NCI-H2029 treated with DMSO at 0.1 percent for 48 hours (cell line): ENCODE measurements at places on chromosomes 7 and 10.

DNA sequence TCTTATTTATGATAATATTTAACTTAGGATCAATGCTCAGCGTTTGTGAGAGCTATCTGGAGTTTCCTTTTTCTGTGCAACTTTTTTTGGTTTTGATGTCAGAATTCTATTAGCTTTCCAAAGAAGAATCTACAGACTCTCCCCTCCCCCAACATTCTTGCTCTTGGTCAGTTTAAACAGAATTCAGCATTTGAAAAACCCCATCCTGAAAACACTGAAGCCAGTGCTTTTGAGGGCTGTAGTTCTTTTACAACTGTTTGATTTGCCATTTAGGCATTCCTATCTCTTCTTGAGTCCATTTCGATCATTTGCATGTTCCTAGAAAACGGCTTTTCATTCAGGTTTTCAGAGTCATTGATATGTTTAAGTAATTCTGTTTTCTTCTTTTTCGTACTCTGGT is 15.6 kb upstream of the CXCL12 start:
- DNase-seq, result no peak

DNA sequence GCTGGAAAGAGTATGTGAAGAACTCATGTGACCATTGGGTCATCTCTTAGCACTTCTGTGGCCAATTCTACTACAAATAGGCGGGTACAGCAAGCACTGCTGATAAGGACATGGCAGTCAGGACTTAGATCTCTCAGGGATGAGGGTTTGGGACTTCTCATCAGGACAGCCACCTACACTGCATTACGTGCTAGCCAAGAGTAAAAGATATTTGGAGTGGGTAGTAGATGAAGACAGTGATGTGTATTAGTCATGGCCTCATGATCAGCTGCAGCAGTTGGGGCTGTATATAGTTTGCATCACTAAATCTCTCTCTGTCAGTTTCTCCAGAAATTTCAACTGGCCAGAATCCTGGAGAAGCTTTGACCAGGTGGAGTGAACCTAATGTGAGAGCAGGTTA is 9.2 kb downstream of the TAS2R60 start:
- no peak for DNase-seq

GRCh38 chr10:132860532-132860931 is 74.6 kb upstream of the NKX6-2 start:
- no peak for DNase-seq

DNA sequence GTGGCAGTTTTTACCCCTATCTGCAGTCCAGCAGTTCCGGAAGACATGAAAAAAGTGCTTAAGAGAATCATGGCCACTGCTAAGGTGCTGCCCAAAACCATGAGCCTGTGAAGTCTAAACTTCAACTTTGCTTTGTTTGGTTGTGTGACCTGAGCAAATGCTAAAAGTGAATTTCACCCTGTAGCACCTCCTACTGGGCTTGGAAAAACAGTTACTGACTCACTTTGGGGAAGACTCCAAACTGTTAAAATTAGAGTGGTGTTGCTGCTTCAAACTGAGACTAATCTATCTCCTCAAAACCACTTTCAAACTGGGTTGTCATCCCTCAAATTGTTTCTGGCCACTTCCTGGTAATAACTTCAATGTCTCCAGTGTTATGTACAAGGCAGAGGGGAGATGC is 21.3 kb downstream of the MKX start:
- no peak for DNase-seq

GRCh38 chr10:97761331-97761865 is 10.4 kb downstream of the SFRP5 start:
- no peak for DNase-seq

- DNase-seq, result no peak
These were observed 10.5 kb upstream of the SRPK2 start for GRCh38 chr7:105399043-105399725.

GRCh38 chr7:65216469-65216868 is 157.2 kb upstream of the ZNF92 start:
- peak; percentile 89 for DNase-seq

DNA sequence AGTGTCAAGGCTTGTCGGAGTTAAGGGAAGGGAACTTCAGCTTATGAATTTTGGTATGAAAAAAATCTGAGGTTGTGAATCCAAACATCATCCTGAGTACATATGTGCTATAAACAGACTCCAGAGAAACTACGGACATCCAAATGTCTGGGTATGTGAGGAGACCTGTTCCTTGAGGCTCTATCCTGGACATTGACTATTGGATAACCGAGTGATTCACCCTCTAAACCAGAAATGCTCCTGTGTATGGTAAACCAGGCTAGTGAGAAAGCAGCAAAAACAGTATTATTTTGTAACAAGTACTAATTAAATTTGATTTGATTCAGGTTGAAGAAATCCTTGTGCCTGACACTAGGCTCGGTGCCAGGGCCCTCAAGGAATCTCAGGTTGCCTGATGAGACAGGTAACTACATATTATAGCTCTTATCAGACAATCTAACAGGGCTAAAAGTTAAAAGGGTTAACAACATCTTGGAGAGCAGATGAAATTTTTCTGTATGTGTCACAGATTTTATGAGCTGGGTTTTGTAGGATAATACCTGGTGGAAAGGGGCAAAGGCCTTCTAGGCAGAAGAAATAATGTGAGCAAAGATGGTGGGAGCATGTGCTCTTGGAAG is 10.4 kb upstream of the STOX1 start:
- DNase-seq, result no peak

DNA sequence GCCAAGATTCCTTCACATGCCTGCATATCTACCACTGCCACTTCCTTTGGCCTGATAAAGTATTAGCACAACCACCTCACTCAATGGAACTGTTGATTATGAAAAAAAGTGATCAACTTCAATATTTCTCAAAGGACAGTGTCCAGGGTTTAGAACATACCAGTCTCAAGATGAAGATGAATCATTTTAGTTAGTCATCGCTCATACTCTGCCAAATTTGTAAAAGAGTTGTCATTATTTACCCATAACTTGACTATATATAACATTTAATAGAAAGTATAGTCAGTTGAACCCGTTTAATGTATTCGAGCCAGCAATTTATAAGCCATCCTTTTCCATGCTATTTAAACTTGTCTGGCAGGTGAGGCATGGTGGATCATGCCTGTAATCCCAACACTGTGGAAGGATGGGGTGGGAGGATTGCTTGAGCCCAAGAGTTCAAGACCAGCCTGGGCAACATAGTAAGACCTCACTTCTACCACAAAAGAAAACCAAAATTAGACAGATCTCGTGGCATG is 33.2 kb downstream of the SPAM1 start:
- DNase-seq, result no peak

DNA sequence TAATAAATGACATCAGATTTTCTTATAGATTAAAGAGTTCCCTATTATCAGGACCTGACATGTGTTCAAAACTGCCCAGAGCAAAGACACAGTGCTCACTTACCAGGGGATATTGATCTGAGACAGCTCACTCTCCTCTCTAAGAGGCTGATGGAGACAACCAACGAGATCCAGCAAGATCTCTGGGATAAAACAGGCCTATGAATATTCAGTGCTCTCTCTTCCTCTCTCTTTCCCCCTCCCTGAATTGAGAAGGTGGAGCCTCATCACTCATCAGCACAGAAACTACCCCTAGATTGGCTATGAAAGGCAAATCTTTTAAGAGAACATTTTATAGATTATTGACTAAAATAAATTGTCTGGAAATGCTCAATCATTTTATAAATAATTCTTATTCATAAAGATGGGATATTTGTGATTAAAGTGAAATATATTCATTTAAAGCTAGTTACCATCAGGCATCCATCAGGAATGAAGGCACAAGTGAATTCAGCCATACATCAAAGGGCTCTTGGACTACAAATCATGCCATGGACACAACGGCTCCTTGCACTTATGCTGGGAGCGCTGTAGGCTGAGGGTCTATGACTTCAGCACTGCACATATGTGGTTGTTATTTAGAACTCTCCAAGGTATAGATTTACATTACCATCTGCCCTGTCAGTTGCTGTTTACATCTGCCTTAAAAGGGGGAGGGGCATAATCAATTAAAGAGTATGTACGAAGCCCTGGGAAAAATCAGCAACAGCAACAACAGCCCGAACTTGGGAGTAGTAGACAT is 3.4 kb upstream of the PPP1R17 start:
- no peak for DNase-seq

DNA sequence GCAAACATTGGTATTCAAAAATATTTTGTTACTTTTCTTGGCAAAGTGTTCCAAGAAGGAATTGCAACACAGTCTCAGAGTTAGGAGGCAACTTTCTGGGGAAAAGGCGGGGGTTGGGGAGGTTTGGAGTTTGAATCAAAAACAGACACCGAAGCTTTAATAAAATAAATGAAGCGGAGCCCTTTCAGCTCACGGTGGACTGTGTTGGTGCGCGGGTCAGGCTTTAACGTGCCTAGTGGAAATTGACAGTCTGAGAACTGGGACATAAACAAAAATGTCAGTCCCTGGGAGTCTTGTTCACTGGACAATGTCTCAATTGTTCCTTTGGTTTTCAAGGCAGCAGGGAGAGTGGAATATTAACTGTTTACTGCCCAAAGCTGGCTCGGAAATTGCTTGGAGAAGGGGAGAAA is 109.3 kb downstream of the TCF7L2 start:
- no peak for DNase-seq

DNA sequence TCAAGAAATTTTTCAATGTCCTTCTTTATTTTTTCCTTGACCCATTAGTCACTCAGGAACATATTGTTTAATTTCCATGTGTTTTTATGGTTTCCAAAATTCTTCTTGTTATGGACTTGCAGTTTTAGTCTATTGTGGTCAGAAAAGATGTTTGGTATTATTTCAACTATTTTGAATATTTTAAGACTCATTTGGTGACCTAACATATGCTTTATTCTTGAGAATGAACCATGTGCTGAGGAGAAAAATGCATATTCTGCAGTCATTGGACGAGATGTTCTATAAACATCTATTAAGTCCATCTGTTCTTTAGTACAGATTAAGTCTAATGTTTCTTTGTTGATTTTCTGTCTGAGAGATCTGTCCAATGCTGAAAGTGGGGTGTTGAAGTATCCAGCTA is 42.3 kb upstream of the MDFIC start:
- no peak for DNase-seq

DNA sequence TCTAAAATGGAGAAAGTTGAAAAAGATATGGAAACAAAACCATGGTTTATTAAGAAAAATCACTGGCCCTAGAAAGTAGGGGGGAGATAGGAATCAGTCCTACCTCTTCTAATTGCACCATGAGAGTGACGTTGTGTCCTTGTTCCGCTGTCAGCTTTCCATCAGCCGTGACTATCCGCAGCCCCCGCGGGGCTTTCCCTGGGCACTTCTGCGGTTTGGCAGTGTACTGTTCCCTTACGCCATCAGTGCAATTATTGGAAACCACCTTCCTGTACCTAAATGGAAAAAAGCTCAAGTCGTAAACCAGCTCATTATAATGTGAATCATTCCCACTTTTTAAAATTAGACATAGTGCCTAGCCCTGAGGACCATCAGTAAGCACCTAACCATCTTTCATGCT is 512.2 kb downstream of the SORCS1 start:
- no peak for DNase-seq

- DNase-seq, result no peak
These were observed 4.3 kb downstream of the ZNF3 start for GRCh38 chr7:100077205-100077604.

GRCh38 chr10:61987951-61988379 is 86.5 kb downstream of the ARID5B start:
- DNase-seq, result no peak

DNA sequence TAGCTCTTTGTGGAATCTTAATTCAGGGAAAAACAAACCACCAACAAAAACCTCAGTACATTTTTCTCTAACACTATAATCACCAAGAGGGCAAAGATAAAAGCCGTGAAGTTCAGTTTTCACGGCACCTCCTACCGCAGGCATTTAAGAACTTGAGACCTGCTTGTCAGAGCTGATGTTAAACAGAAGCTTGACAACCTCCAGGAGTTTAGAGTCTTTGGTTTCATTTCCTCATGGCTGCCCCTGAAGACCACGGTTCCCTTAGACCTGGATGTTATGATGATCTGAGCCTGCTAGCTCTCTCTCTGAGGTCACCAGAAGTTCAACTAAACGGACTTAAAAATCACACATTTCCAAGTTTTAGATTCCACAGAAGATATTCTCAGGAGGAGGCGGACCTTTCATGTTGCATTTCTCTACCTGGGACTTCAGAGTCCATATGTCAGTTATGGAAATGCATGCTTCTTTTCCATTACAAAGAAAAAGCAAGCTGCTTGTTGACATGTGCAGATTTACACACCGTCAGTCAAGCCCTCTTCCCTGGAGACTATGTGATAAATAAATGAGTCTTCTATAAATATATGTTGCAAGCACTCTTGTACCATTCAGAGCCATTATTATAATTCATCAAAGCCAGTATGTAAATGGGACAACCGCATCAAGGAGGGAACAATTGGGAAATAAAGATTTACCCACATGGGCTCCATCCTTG is 258.0 kb downstream of the GFRA1 start:
- DNase-seq, result no peak
